Fibroblast of skin of left quadriceps (primary cell): ENCODE measurements at places on chromosomes 7 and 10.
A peak's percentile ranks its signal among the peaks of the same experiment; 100 is the strongest.

GRCh38 chr10:30915146-30915545 lies 116.5 kb downstream of the ZNF438 start:
- peak; percentile 34 for DNase-seq

DNA sequence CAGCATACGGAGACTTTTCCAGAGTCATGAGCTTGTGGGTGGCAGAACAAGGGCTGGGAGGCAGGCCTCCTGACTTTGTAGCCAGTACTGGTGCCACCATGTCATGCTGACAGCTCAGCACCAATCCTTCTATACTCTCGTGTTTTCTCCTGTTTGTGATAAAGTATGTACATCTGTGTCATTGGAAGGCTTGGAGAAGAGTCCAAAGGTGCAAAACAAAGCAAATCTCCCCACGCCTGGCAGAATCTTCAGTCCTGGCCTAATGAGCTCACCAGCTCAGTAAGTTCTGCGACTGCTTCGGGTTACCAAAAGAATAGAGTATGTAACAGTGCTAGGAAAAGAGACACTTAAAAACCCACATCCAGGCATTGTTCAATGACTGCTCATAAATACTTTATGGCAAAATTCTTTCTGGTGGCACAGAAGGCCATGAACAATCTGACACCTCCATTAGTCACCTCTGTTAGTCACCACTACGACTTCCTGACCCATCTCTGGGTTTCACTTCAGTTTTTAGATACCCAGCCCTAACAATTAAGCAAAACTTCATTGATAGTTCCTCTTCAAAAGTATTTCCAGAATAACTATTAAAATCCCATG lies 24.5 kb downstream of the STEAP1 start:
- peak; percentile 40 for DNase-seq

- DNase-seq: no peak
These were observed 9.0 kb upstream of the KIF20B start for GRCh38 chr10:89692416-89692815.

- no peak for DNase-seq
These were observed 210.2 kb downstream of the MLLT10 start for GRCh38 chr10:21744223-21744622.

- no peak for DNase-seq
These were observed 293.4 kb upstream of the MKLN1 start for GRCh38 chr7:131034166-131034881.

GRCh38 chr7:63077841-63078240 lies 920.8 kb upstream of the ZNF722 start:
- DNase-seq: no peak

GRCh38 chr7:2953588-2954407 lies 89.9 kb downstream of the CARD11 start:
- no peak for DNase-seq

GRCh38 chr10:130027716-130028464 lies 63.8 kb upstream of the EBF3 start:
- DNase-seq: no peak

GRCh38 chr7:24457219-24457558 lies 116.1 kb upstream of the PALS2 start:
- no peak for DNase-seq

DNA sequence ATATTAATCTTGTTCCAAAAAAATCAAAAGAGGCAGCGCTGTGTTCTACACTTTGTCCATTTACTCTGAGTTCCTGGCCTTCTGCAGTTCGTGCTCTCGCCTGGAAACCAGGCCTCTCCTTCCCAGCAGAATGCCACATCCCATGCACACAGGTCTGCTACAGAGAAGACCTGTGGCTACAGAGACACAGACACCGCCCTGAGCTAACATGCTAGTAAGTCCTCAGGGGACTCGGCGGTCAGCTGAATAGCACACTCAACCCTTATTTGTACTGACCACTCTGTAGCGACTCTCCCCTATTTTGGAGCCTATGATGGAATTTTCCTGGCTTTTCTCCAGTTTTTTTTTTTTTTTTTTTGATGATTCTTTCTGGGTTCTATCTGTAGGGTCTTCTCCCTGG lies 12.8 kb downstream of the CREB3L2 start:
- no peak for DNase-seq

DNA sequence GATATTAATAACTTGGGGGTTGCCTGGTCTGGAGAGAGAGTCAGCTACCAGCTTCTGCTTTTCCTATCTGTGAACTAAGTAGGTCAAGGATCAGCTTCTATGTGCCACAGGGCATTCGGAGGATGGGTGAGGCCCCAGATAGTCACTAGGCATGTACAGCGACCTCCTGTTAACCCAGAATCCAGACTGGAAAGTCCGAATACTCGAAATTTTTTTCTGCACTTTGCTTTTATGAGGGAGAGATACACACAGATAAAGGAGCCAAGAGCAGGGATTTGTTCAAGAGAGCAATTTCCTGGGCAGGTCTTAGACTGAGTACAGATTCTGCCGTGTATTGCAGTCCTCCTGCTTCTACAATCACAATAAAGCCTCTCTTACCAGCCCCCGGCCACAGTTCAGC lies 54.2 kb downstream of the EMX2 start:
- DNase-seq: no peak

DNA sequence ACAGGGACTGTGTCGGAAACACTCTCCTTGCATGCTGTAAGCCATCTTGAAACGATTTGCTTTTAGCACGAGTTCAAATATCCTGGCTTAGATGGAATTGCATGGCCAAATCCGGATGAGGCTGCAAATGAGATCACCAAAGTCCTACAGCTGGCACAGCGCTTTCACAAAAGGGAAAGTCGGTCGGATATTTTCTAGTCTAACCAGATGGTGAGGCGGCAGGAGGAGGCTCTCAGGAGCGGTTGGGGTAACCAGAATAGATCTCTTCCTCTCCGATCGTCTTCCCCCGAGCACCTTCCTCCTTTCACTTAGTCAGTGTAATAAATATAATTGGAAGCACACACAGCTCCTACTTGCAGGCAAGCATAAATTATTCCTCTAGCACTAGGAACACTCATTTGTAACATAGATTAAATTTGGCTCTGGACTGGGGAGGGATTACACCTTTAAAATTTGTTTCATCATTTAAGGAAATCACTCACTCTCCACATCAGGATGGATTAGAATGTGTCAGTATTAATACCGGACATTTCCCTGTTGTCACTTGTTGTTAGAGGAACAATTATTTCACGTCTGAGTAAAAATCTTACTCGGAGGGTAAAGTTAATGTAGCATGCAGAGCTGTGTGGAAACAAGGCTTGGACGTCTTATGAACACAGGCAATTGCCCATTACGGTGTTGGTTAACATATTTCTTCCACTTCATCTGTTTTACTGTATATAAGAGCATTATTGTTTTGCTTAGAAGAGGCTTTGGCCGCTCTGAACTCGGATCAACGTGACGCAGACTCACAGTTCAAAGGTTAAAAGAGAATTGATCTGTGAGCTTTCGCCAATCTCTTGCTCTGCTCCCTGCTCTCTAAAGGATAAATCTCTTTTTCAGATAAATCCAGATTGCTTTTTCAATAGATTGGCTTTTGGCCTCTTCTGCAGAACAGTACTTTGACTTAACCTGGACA lies 857.9 kb downstream of the TYW1 start:
- DNase-seq: peak; percentile 47

- DNase-seq: no peak
These were observed 115.8 kb downstream of the ATE1 start for GRCh38 chr10:121812031-121812430.

DNA sequence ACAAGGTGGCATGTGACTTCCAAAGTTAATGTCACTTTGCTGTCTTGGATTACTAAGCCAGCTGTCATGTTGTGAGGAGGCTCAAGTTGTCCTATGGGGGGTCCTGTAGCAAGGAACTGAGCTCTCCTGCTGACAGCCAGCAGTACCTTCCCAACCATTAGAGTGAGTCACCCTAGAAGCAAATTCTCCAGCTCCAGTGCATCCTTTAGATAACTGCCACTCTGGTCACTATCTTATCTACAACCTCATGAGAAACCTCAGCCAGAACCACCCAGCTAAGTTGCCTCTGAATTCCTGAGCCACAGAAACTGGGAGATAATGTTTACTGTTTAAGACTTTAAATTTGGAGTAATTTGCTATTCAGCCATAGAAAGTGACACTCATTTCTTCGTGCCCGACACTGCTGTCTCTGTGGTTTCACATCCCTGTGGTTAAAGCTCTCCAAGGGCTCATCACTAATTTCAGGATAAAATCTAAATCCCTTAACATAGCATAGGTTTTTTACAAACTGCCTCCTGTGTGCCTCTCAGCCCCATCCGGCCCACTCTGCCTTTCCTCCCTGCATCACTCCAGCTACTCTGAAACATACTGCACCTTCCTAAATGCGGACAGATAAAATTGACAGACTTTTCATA lies 83.5 kb downstream of the PRR15 start:
- DNase-seq: no peak

DNA sequence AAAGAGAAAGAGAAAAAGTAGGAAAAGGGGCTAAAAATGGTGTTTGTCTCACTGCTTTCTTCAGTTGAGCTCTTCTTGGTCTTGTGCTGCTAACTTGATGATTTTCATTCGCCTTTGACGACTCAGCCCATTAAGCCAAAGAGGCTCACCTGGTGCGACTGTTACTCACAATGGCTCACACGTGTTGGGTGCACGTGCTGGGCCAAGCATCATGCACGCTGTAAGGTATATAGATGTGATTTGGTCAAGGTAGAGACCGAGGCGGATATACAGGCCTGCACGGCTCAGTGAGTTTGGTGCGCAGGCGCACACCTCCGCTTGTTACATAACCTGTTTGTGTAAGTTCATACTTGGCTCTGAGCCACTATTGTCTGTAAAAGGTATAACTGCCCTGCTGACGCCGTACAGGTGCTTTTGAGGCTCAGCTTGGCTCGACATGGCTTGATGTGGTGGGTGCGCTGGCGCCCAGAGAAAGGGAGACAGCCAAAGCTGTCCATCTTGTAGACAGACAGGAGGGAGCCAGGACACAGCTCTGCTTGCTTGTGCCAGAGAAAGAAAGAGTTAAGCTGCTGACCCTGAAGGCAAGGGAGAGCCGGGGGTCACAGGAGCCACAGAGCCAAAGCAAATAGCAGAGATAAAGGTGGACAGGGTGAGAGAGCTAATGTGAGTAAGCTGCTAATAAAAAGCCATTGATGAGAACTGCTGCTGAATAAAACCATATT lies 33.6 kb downstream of the ANKRD16 start:
- DNase-seq: no peak

GRCh38 chr7:82164813-82165212 lies 278.8 kb downstream of the CACNA2D1 start:
- DNase-seq: peak; percentile 78

- DNase-seq: no peak
These were observed 391.0 kb downstream of the GFRA1 start for GRCh38 chr10:115882021-115882420.

DNA sequence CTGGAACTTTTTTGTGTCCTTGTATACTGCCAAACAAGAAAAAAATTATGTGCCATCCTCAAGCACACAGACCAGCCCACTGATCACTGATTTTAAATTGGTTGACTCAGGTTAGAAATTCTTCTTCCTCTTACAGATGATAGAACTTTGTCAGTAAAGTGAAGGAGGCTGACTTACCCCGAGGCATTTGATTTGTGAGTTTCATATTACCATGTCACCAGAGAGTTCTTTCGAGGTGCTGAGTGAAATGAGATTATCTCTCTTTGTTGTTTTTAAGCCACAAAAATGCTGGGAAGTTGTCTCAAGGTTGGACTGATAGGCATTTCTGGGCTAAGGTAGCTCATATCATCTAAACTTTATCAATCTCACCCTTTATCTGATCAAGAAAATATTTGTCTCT lies 78.8 kb upstream of the FAM180A start:
- no peak for DNase-seq

GRCh38 chr10:63829020-63829419 lies 307.8 kb downstream of the REEP3 start:
- DNase-seq: no peak

DNA sequence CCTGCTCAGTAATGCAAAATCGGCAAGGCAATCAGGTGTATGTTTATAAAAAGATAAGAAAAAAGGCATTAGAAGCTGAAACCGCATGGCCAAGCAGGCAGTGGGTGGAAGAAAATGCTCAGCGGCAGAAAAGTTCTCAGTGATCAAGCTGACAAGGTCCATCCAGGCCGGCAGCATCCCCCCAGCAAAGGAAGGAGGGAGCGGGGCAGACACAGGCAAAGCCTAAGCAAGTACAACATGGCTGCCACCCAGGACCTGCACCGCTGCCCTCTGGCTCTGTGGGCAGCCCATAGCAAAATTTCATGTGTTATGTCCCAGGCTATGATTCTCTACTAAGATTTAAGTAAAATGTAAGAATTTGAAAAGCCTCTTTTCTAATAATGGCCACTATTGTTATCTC lies 45.4 kb downstream of the MRPS24 start:
- no peak for DNase-seq

- DNase-seq: no peak
These were observed 10.2 kb upstream of the SEC61G start for GRCh38 chr7:54769203-54769602.

DNA sequence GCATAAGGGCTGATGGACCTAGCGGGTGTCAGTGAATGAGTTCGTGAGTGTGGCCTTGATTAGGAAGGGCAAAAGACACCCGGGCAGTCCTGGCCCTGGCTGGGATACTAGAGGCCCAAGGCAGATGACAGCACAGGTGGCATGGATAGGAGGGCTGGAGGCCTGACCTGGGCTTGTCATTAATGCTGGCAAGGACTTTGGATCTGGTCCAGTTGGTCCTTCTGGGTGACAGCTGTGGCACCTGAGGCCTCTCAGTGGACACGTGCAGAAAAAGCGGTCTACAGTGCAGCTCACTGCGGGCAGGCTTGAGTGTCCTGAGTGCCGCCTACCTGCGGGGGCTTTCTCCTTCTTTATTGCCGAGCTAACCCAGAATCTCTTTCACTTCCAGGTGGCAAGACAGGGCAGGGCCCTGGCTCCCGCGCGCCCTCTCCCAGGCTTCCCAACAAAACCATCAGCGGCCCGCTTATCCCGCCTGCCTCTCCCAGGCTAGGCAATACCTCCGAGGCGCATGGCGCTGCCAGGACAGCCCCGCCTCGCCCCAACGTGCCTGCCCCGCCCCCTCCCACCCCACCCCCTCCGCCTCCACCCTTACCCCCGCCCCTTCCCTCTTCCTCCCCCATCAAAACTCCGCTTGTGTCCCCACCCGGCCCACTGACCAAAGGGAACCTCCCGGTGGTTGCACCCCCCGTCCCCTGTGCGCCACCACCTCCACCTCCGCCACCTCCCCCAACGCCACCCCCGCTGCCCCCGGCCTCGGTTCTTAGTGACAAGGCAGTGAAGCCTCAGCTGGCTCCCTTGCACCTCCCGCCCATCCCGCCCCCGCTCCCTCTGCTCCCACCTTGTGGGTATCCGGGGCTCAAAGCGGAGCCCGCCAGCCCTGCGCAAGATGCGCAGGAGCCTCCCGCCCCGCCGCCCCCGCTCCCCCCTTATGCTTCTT lies 77.4 kb downstream of the WIPF3 start:
- DNase-seq: no peak

- DNase-seq: no peak
These were observed 54.1 kb upstream of the NPSR1 start for GRCh38 chr7:34603711-34604444.

DNA sequence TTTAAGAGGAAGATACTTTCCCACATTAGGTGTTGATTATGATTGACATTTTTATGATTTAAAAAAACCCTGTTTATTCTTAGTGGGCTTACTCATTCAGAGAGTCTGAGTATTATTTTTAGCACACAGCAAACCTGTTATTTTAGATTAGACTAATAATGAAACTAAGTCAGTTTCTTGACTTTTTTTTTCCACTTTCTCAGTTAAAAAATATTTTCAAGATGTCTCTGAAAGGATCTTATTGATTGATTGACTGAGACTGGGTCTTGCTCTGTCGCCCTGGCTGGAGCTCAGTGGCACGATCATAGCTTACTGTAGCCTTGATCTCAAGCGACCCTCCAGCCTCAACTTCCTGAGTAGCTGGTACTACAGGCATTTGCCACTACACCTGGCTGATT lies 20.4 kb upstream of the INPP5F start:
- no peak for DNase-seq
